ENCODE measurements at places on chromosomes 12 and 14. TPM values are rescaled to one million over a fixed set of nuclear protein-coding genes. Genes with fewer than 3 reads are reported as not detected.

RIMBP2 gene
- 1.1 TPM for total RNA-seq

PAPLN gene
- total RNA-seq, result 6.4 TPM

TMEM119 gene
- total RNA-seq, result 13.0 TPM

ACOT4 gene
- 4.9 TPM for total RNA-seq

CCDC175 gene
- not detected for total RNA-seq

MMP19 gene
- total RNA-seq, result 774 TPM

VAMP1 gene
- total RNA-seq, result 5.8 TPM

B4GALNT3 gene
- 0.61 TPM for total RNA-seq

AQP2 gene
- total RNA-seq, result not detected

CEBPE gene
- total RNA-seq, result not detected

SPATA7 gene
- total RNA-seq, result 7.3 TPM

IL22 gene
- not detected for total RNA-seq

RNASE1 gene
- 641 TPM for total RNA-seq

HOXC6 gene
- 0.74 TPM for total RNA-seq

TCL1B gene
- not detected for total RNA-seq

HOXC13 gene
- total RNA-seq, result not detected
